Daoy (cell line): ENCODE measurements at places on chromosomes 5 and 9. TPM values are rescaled to one million over a fixed set of nuclear protein-coding genes. Genes with fewer than 3 reads are reported as not detected.
A peak's percentile ranks its signal among the peaks of the same experiment; 100 is the strongest.

DNA sequence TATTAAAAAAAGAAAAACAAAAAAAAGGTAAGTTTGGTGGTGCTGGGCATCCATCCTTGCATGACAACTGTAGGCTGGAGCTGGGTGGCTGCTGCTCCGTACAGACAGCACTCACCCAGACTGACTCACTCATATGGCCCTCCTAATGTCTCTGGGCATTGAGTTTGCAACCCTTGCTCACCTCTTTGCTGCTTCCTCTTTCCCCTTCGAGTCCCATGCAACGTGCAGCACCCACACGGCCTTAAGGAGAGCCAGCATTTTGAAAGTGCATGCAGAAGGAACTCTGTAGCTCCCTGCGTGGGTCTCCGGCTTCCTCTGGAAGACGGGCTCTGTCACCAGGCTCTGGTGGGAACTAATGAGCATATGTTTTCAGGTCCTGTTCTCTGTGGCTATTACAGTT is 60.5 kb upstream of the ENTREP1 start:
- DNase-seq, result peak; percentile 45

- no peak for DNase-seq
These were observed 3.7 kb upstream of the DOLPP1 start for GRCh38 chr9:129077236-129077635.

The SOWAHA gene
- total RNA-seq, result 0.42 TPM in 1 of 2 replicates, not detected in the other

DNA sequence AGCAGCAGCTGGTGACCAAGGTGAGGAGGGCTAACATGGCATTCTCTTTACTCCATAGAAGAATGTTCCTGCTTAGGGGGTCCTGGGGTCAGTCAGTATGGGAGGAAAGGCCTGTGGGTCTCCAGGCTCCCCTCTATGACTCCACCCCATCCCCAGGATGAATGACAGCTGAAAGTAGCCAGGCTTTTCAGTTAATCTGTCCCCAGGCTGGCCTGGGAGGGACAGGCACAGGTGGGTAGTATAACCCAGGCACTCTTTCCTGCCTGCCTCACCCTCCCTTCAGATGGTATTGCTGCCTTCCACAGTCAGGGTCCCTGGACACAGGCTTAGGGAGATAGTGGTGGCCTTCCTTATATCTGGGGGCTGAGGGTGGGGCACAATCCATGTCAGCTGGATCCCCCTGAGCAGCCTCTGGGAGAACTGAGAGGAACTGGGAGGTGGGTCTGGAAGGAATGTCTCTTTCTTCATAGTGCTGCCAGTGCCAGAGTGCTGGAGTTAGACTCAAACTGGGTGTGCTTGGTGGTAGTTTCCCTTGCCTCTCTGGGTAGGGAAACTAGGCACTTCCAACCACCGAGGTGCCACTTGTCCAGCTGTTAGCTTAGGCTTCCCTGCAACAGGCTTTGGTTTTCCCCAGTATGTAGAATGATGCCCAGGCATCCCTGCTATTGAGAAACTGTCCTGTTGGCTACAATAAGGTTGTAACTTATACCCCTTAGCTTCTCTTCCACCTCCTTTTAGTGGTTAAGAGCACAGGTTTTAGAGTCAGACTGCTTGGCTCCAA is 27.8 kb downstream of the LARP1 start:
- DNase-seq, result no peak

The FOXE1 gene
- under 0.01 TPM in 1 of 2 replicates, not detected in the other for total RNA-seq

DNA sequence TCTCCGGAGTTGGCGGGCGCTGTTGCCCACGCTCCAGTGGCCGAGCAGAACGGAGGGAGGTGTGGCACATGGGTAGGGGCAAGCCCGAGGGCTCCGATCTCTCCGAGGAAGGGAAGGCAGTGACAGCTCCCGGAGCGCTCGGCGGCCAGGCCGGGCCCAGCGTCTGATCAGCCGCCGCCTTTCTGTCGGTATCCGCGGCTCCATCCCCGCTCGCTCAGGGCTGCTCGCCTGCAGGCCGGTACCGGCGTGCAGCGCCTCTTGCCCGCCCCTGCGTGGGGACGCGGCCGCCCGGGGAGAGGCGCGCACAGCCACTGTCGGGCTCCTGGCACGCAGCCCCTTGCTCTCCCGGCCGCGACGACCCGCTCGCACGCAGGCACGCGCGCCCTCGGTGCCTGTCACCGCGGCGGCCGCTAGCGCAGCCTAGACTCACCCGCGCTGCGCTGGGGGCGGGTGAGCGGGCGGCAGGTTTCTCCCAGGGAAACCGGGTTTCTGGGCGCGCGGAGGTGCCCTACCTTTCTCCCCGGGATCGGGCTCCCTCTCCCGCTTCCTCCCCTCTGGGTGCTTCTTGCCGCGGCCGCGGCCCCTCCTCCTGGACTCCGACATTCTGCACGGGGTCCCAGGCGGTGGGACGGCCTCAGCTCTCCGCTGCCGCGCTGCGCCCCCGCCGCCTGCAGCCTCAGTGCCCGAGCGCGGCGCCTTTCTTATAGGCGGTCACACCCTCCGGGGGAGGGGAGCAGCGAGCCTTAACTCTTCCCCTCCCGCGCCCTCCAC is 108.4 kb downstream of the PSD2 start:
- DNase-seq, result peak; percentile 25

DNA sequence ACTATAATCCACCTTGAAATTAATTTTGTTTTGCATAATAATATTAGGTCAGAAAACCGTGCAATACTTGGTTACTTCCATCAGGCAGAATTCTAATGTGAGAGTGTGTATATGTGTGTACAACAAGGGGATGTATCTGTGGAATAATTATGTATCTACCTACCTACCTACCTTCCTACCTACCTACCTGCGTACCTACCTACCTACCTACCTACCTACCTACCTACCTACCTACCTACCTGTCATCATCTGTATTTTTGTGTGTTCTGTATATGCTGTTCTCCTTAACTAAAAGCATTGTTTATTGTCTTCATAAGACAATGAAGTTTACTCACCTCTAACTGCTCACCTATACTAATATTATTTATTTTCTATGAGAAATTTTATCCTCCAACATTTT is 52.8 kb downstream of the VCAN start:
- DNase-seq, result no peak

The CDH6 gene
- 0.15 and 0.57 TPM in 2 replicates for total RNA-seq

- peak; percentile 93 for DNase-seq
These were observed 368 bp downstream of the SH3TC2 start for GRCh38 chr5:149062371-149063016.

- DNase-seq, result peak; percentile 66
These were observed 39.7 kb downstream of the FABP6 start for GRCh38 chr5:160269017-160269416.

DNA sequence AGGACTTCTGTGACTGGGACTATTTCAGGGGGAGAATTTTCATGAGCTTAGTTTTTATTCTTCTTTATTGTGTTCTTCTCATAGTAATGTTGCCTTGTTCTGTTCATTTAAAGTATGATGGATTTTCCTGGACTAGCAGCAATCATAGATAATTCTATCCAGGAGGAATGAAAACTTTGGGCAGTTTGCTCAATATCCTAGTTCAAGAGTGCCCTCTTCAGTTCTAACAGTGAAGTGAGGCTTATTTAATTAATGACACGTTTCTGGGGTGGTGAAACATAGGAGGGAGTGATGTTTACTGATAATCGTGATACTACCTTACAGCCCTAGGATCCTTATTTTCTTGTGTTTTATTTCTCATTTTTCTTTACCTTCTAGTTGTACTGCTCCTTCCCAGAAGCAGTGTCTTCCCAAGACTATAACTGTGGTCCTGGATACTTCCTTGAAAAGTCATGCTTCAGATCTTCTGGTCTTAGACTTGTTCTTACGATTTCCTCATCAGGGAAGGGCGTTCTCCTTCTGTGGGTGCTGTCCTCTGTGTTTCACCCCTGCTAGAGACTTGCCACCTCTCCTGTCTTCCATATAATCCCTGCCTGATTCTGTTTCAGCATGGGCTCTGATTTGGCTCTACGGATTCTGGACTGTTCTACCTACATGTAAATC is 57.4 kb downstream of the CFAP95 start:
- peak; percentile 33 for DNase-seq

DNA sequence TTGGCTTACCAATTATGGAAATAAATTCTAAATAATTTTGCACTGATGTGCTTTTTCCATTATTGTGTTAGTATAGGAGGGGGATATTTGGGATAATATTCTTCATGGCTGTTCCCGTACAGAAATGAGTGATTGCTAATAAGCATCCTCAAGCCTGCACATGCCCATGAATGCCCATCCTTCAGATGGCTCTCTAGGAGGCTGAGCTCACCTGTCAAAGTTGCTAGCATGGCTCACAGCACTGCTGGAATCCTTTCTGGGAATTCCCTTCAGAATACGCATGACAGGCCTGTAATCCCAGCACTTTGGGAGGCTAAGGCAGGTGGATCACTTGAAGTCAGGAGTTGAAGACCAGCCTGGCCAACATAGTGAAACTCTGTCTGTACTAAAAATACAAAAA is 124.1 kb downstream of the NXNL2 start:
- DNase-seq, result no peak

GRCh38 chr9:28770226-28770625 is 1196.9 kb upstream of the C9orf72 start:
- DNase-seq, result no peak

- no peak for DNase-seq
These were observed 34.1 kb upstream of the UNC5A start for GRCh38 chr5:176776141-176776865.

DNA sequence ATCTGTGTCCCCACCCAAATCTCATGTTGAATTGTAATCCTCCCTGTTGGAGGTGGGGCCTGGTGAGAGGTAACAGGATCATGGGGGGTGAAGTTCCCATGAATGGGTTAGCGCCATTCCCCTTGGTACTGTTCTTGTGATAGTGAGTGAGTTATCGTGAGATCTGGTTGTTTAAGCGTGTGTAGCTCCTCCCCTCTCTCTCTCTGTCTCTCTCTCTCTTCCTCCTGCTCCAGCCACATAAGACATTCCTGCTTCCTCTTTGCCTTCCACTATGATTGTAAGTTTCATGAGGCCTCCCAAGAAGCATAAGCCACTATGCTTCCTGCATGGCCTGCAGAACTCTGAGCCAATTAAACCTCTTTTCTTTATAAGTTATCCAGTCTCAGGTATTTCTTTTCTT is 28.8 kb downstream of the C5orf15 start:
- DNase-seq, result no peak

GRCh38 chr5:15320871-15321270 is 179.1 kb upstream of the FBXL7 start:
- no peak for DNase-seq

GRCh38 chr5:180411948-180412347 is 58.8 kb upstream of the GFPT2 start:
- no peak for DNase-seq

The CA9 gene
- total RNA-seq, result 0.42 TPM in 1 of 2 replicates, not detected in the other

- DNase-seq, result peak; percentile 25
These were observed 33.4 kb upstream of the CDC42SE2 start for GRCh38 chr5:131230406-131230805.

- DNase-seq, result no peak
These were observed 96.3 kb upstream of the RANBP3L start for GRCh38 chr5:36397901-36398536.

DNA sequence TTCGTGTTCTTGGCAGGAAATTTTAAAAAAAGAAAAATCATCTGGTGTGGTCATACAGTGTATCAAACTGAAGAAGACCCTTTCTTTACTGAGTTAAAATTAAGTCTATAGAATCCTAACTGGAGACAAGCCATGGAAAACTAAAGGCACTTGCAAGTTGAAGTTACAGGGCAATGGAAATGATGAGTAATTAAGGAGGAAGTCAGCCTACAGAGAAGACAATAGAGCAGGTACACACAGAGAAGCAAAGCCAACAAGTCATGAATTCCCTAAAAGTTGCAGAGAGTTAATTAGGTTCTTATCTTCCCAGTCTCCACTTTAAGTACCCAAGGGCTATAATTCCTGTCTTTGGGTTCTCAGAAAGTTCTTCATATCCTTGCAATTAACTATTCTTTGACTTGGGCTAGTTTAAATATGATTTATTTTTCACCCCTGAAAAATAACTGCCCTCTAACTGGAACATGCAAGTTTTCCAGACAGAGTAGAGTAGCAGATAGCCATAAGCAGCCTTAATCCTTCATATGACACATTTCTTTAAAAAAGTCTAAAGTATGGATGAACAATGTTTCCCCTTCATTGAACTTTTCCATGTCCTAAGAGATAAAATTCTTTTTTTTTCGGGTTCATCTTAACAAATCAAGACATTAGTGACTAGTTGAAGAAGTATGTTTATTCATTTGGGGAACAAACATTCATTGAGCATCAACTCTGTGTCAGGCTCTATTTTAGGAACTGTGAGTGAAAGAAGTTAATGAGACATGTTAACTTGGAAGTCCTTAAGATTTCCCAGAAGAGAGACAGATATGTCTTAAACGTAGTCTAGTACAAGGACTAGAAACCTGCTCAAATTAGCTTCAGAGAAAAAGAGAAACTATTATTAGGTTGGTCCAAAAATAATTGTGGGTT is 5.2 kb upstream of the ITGA2 start:
- no peak for DNase-seq
